ENCODE measurements at places on chromosomes 7 and 10. TPM values are rescaled to one million over a fixed set of nuclear protein-coding genes. Genes with fewer than 3 reads are reported as not detected.

The ENTPD1 gene
- not detected for total RNA-seq

DNA sequence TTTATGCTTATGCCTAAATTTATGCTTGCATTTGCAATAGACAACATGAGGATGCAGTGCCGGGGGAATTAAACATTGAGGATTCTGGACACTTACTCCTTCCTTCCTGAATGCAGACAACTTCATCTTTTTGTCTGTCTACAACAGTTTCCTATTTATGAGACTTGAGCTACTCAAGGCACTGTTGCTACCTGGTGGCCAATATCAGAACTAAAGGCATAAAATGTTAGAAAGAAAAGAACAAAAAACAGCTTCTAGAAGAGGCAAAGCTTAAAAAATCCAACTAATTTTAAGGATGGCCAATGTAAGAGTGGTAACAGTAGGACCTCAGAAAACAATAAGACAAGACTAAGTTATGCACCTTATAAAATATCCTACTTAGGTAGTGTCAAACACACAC is 144.5 kb upstream of the PTN start:
- no peak for DNase-seq

The GJD4 gene
- total RNA-seq = not detected

DNA sequence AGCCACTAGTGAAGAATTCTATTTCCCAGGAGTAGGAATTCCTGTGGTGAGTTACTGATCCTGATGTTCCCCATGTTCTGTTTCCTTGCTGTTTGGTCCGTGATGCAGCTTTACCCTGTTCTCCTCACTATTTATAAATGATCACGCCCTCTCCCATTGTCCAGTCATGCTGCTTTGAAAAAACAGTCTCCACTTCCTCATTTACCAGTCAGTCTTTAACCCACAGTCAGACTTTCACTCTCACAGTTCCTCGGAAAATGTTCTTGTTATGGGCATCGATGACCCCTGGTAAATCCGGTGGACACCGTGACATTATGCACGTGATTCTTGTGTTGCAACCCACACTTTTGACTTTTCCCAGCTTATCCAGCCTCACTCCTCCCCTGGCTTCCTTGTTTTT is 14.4 kb downstream of the SCIN start:
- DNase-seq = no peak

The ACSM6 gene
- not detected for total RNA-seq

- no peak for DNase-seq
Measured at GRCh38 chr7:29839921-29840320, 33.6 kb downstream of the WIPF3 start.

The NUPR2 gene
- total RNA-seq = not detected
